ENCODE measurements at places on chromosomes 11 and 22. TPM values are rescaled to one million over a fixed set of nuclear protein-coding genes. Genes with fewer than 3 reads are reported as not detected.

DNA sequence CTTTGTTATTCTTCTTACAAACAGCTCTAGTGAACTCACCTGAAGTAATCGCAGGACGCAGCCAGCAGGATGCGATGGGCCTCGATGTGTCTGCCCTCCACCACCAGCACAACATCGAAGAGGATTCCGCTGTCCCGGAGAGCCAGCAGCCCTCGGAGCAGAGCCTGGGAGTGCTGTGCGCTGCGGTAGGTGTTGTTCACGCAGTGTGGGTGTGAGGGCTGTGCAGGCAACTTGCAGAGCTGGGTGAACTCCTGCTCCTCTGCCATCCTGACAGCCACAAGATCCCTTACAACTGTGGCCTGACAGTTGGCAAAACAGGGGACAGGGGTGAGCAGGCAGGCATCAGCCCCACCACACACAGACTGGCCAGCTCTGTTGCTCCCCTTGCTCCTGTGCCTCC, 6.6 kb downstream of the KLHL22 start:
- DNase-seq: no peak

GRCh38 chr11:114158421-114158820, 98.9 kb downstream of the ZBTB16 start:
- DNase-seq: no peak

MS4A3 gene
- total RNA-seq: not detected

- peak; percentile 63 for DNase-seq
Observed at GRCh38 chr11:61028135-61028729, 56.8 kb downstream of the CD6 start.

GRCh38 chr11:6604081-6604626, 580 bp downstream of the ILK start:
- DNase-seq: peak; percentile 39

SPI1 gene
- total RNA-seq: not detected

NUDT8 gene
- total RNA-seq: 37.3 TPM

GRCh38 chr11:102613450-102613849, 11.7 kb downstream of the MMP20 start:
- no peak for DNase-seq

DNA sequence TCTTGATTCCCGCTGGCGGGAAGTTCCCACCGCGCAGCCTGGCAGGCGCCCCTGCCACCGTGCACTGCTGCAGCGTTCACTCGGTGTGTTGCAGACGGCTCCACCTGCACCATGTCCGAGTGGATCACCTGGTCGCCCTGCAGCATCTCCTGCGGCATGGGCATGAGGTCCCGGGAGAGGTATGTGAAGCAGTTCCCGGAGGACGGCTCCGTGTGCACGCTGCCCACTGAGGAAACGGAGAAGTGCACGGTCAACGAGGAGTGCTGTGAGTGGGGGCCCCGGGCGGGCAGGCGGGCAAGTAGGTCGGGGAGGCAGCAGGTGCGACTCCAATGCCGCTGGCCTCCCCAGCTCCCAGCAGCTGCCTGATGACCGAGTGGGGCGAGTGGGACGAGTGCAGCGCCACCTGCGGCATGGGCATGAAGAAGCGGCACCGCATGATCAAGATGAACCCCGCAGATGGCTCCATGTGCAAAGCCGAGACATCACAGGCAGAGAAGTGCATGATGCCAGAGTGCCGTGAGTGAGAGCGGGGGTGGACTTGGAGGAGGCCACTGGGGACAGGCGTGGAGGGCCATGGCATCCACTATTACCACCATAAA, 99.7 kb downstream of the RRAS2 start:
- DNase-seq: no peak

BDNF gene
- total RNA-seq: not detected

DNA sequence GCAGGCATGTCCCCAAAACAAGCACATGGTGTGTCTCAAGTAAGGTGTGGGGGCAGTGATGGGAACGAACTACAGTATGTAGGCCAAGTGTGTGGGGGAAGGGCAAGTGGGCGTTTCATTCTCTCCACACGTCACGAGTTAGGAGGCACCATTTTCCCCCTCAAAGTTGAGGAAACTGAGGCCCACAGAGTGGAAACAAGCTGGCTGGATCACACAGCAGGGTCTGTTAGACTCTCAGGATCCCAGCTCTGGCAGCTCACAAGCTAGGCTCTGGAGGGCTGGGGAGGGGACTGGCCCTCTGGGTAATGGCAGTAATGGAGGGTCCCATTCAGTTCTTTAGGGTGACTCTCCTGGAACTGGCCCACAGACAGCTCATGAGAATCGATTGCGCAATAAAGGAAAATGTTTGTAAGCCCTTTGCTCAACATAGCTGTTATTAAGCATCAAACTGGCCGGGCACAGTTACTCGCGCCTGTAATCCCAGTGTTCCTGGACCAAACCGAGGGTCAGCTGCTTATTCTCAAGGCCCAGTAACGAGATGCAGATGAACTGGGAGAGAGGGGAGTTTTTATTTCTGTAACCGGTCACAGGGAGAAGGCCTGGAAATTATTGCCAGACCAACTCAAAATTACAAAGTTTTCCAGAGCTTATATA, 24.1 kb upstream of the TUB start:
- peak; percentile 16 for DNase-seq

DCDC1 gene
- total RNA-seq: 0.47 TPM

CD81 gene
- 142 TPM for total RNA-seq

GRCh38 chr11:121159741-121160140, 58.7 kb downstream of the TECTA start:
- DNase-seq: no peak

- DNase-seq: no peak
Observed at GRCh38 chr11:13889552-13890249, 72.8 kb upstream of the SPON1 start.

DNA sequence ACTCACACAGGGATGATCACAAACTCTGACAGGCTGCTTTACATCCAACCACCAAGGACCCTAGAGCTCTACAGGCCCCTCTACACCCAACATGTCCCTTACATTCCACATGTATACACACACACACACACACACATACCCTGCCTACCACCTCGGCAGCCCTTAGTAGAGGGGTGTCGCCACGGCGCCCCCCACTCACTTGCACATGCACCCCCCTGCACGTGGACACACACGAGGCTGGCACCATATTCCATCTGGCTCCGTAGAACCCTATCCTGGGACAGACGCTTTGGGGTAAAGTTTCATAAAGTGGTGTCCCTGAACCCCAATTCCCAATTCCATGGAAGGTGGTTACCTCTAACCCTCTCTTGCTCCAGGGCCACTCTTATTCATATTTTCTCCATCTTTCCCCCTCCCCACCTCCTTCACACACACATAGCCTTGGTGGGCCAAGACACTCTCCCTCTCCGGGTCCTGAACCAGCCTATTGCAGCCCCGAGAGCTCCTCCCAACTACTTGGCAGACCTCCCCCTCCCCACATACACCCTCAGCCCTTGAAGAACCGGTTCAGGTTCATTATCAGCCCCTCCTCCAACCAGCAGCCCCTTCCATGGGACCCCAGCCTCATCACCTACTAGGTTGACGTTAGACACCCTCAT, 809 bp downstream of the PDE2A start:
- DNase-seq: no peak

DNA sequence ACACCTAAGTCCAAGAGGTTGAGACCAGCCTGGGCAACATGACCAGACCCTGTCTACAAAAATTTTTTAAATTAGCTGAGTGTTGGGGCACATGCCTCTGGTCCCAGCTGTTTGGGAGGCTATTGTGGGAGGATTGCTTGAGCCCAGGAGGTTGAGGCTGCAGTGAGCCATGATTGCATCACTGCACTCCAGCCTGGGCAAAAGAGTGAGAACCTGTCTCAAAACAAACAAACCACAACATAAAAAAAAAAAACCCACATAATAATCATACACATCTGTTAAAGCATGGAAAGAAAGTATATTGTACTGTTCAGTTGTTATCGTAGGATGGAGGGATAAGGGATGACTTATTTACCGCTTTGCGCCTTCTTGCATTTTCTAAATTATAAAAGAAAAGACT, 35.9 kb upstream of the GRK2 start:
- no peak for DNase-seq

CYP2R1 gene
- 5.1 TPM for total RNA-seq

DNA sequence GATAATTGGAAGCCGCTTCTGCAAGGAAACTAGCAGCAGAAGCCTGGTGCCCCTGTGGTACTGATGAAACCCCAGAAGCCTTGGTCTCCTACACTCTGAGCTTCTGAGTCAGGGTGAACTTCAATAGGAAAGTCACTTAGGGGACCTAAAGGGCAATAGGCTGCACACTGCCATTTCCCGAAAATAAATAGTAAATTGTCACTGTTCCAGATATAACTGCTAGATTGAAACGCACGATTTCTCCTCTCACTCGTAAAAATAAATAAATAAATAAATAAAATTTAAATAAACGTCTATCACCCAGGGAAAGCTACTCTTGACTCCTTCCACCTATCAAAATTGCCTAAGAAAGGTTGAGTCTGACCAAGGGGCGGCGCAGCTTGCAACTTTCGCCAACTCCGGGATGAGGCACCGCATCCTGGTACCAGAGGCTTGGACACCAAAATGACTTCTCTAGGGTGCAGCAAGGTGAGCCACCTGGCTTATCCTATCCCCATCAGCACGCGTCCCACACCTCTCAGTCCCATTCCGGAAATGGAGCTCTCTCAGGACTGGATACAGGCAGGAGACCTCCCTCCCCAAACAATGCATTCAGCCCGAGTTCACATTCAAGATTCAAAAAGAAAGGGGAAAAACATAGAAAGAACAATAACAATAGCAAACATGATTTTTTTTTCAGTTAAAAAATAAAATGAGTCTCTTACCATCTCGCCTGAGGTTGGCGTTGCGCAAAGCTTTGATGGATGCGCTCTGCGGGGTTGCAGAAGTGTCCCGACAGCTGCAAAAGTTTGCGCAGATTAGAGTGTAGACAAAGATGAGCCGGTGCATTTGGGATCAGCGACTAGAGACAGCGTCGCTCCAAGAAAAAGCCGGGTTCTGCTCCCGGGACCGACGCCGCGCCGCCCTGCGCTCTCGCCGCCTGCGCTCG, 583 bp downstream of the PDGFD start:
- DNase-seq: no peak

MTCH2 gene
- 134 TPM for total RNA-seq

GRCh38 chr11:57896361-57897145, 127.1 kb upstream of the OR9Q1 start:
- no peak for DNase-seq

- DNase-seq: no peak
Observed at GRCh38 chr22:22210889-22211833, 33.4 kb upstream of the VPREB1 start.

- DNase-seq: no peak
Observed at GRCh38 chr11:72353861-72354260, 80.5 kb downstream of the CLPB start.

- no peak for DNase-seq
Observed at GRCh38 chr11:113142508-113142907, 171.9 kb upstream of the TTC12 start.

DNA sequence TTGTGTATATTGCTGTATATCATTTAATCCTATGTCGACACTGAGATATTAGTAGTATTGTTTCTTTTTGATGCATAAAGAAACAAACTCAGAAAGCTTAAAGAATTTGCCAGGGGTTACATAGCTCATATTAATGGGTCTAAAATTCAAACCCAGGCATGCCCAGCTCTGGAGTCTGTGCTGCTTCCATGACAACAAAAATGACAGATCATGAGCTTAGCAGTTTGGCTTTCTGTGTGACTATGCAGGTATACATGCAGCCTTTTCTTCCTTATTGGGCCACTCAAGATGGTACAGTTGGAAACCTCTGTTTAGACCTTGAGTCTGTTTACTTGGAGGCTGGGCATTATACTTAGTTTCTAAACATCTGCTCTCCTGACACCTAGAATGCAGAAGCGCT, 220.5 kb upstream of the TENM4 start:
- no peak for DNase-seq

CERK gene
- total RNA-seq: 48.0 TPM

- DNase-seq: no peak
Observed at GRCh38 chr11:93686812-93687211, 25.3 kb downstream of the CEP295 start.

DNA sequence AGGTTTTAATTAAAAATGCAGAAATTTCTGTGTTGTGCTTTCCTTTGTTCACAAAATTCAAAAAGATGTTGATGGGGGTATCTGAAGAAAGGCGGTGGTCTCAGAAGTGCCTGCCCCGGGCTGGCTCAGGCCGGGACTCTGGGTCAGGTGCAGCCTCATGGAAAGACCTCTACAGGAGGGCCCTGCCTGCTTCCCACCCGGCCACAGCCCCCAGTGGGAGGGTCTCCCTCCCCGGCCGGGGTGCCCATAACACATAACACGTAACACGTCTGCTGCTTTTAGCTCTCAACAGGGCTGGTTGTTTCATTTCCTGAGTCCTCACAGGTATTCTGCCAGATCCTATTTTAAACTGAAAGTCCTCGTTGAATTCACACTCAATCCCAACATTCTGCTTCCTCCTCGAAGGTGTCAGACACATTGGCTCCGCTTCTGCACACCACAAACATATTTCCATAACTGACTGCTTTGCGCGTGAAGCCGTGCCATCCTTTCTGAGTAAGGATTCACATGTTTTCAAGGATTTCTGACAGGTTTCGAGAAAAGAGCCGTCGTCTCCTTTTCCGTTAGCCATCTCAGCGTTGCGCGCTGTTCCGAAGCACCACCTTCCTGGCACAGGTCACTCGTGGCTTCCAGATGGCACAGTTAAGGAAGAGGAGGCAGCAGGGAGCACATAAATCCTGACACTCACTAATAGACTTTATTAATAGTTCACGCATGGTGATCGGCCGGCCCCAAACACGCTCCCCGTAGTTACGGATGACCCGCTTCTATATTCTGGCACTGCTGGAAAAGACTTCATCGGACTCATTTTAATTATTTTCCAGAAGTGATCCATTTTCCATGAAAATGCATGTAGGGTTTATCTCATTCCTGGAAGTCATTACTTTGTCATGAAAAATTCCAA, 569.3 kb downstream of the BRD1 start:
- no peak for DNase-seq

DNA sequence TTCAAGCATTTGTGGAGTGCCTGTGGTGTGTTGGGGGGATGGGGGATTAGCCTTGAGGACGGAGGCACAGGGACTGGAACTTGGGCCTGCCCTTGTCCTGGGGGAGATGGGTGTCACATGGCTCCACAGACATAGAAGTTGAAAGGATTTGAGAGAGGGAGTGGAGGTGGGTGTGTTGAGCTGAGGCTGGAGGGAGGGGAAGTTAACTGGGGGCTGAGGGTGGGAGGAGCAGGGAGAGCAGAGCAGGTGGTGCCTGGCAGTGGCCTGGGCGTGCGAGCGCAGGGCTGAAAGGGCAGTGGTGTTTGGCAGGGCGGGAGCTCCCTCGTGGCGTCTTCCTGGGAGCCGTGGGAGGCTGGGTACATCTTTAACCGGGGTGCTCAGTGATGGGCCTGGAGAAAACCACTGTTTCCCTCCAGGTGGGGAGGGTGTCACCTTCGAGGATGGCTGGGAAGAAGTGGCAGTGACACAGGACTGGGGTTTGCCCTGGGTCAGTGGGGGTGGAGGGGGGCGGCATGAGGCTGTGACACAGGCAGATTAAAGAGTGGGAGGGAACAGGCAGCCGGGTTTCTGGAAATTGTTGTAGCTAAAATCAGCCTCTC, 45.5 kb downstream of the AP2A2 start:
- no peak for DNase-seq

GRCh38 chr22:31852691-31853421, 91.5 kb upstream of the YWHAH start:
- DNase-seq: no peak

- no peak for DNase-seq
Observed at GRCh38 chr11:133733631-133734030, 111.7 kb downstream of the SPATA19 start.
